Astrocyte of the spinal cord (primary cell): ENCODE measurements at places on chromosomes 5 and 9.

DNA sequence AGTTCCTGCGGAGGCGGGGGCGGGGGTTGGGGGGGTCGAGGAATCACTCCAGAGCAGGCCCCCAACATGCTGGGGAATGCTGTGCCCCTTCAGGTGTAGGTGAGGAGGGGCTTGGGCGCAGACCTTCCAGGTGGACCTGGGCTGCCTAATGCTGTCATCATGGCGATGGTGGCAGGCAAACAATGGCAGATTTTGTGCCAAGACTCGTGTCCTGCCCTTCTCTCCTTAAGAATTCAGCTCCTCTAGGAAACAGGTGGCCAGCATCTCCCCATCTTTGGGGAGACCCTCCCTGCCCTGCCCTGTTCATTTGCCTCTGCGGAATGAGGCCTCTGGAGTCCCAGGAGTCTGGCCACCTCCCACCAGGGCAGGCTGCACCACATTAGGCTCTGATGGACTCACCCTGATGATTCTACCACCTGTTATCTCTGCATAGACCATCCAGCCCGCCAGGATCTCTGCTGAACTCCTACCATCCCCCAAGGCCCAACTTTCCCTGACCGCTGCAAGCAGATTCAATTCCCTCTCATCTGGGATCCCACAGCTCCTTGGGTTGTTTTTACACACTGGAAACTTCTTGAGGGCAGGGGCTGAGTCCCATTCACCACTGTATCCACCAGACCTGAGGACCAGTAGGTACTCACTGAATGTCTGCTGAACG is 10.9 kb upstream of the SLC25A51 start:
- no peak for DNase-seq

GRCh38 chr5:115320006-115320405 is 23.6 kb upstream of the CCDC112 start:
- DNase-seq, result no peak

DNA sequence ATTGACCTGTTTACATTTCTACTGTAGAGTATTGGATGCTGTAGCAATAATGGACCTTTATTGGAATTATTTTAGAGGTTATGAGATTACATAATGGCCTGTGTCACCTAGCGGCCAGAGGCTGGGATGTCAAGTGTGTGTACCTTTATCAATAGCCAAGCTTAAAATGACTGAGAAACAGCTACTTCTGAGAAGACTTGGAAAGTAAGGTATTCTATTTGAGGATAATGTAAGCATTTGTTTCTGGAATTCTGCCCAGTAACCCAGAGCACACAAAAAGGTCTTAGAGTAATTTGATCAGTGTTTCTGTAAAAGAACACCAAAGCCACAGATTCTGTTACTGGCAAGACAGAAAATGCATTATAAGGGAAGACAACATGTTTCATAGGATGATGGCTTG is 116.8 kb downstream of the MACIR start:
- peak; percentile 88 for DNase-seq

- no peak for DNase-seq
These were observed 47.0 kb upstream of the SEMA6A start for GRCh38 chr5:116621599-116621998.

- DNase-seq, result no peak
These were observed 77.8 kb downstream of the RALGPS1 start for GRCh38 chr9:126992427-126992826.

- DNase-seq, result peak; percentile 64
These were observed 21.9 kb downstream of the DEPDC1B start for GRCh38 chr5:60677850-60678664.

DNA sequence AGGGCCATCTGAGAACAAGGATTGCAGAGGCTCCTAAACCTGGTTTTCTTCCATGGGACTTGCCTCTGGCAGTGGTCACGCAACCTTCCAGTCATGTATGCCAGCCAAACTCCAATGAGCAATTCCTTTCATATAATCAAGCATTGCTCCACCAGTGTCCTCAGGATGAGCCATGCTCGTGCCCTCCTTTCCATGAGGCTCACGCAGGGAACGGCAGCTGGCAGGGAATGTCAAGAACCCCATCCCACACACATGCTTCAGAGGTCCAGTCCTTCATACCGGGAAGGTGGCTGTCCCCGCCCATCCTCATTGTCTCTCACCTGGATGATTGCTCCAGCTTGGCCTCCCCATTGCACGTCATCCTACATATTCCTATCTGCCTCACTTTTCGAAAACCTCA is 13.4 kb upstream of the ZBTB34 start:
- no peak for DNase-seq

- no peak for DNase-seq
These were observed 10.9 kb upstream of the PCDHB1 start for GRCh38 chr5:141040093-141040770.

DNA sequence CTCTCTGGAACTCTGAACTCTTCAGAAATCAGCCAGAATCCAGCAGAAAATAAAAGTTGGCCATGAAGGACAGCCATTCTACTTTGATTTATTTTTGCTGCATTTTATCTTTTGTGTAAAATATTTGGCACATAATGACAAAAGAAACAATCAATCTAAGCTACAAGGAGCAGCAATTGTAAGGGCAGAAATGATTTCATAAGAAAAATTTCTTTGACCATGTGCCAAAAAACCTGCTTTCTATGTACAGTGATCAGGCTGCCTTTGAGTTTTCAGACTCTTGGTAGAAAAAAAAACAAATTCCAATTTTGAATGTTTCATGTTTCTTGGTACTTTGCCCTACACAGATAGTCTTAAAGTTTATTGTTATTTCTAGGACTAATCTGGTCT is 69.8 kb upstream of the SLC1A3 start:
- peak; percentile 10 for DNase-seq

GRCh38 chr5:180143656-180144364 is 65.2 kb downstream of the RASGEF1C start:
- no peak for DNase-seq

DNA sequence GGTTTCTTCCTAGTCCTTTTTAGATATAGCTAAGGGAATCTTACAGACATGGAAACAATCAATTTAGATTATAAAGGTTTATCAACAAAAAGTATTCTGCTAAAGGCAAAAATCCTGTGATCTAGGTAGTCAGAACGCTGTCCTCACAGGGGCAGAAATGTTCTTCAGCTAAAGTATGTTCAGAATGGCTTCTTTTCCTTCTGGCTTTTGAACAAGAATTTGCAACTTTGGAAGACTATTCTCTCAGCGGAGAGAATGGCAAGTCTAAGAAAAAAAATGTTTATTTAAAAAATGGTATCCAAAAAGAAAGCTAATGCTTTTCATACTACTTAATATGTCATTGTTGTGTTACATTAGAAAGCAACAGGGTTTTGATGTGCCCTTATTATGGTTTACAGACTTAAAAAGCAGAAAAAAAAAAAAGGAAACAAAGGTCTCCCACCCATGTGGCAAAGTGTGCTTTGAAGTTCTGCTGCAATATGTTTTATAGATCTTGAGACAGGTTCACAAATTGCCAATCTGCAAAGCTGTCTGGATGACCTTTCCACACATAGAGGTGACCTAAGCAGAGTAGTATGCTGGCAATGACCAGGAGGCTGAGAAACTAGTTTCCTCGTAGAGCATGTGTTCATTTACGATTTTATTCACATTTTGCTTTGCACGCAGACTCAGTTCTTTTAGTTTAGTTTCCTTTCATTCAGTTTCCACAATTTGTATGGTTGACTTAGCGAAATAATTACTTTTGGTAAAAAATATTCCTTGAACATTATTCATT is 45.1 kb upstream of the PJA2 start:
- peak; percentile 57 for DNase-seq

DNA sequence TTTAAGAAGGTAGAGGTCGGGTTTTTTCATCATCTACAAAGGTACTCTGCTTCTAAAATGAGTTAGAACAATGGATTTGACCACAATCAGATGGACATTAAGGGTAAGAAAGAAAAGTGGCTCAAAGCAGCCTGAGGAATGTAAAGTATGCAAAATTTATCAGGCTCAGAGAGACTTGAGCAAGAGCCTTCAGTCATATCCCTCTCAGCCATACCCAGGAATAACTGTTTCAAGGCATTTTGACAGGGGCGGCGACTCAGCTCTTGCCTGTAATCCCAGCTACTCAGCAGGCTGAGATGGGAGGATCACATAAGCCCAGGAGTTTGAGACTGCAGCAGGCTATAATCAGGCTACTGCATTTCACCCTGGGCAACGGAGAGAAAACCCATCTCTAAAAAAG is 38.8 kb upstream of the ANXA2R start:
- DNase-seq, result peak; percentile 55

DNA sequence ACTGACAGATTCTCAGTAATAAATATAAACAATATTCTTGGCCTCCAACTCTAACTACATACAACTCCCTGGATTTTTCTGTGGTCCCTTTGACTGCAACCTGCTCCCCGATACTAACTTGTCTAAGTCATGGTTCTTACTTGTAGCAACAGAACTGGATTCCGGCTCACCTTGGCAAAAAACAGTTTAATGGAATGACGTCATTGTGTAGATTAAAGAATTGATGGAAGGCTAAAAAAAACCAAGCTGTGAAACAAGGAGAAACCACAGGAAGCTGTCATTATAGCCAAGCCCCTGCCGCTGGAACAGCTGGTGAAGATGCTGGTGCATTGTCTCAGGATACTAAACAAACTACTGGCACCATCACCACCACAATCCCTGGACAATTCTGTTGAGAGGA is 11.4 kb upstream of the ADAMTS19 start:
- DNase-seq, result no peak

DNA sequence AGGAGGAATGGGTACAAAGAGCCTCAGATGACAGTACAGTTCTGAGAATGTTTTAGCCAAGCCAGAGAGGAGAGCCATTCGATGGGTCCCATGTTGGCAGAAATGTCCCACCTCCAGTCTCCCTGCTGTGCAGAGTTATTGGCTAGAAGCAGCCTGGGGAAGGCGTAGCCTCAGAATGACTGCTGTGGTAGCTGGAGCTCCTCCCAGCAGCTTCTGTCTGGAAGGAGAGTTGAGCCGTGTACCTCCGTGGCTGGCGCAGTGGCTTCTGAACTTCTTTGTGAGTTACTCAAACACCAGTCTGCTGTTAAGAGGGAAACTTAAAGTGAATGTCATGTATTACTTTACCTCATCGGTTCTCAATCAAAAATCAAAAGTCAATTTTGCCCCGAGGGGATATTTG is 193.3 kb upstream of the SNX2 start:
- DNase-seq, result no peak

DNA sequence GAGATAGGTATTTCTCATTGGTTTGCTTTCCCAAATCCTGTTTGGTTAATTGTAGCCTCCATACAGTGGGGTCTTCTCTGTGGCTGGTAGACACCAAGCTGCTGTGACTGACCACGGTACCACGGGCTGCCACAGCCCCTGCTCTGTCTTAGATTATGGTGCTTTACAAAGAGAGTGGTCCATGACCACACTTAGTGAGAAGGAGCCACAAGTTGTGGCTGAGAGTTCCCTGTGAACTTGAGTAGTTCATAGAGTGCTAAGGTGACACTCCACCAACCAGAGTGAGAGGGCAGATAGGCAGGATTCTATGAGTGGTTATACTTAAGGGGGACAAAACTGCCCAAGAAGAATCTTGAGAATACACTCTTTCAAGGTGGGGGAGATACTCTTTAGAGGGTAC is 25.8 kb upstream of the ZBTB34 start:
- DNase-seq, result no peak

- DNase-seq, result peak; percentile 77
These were observed 52.5 kb downstream of the JADE2 start for GRCh38 chr5:134577796-134578577.

DNA sequence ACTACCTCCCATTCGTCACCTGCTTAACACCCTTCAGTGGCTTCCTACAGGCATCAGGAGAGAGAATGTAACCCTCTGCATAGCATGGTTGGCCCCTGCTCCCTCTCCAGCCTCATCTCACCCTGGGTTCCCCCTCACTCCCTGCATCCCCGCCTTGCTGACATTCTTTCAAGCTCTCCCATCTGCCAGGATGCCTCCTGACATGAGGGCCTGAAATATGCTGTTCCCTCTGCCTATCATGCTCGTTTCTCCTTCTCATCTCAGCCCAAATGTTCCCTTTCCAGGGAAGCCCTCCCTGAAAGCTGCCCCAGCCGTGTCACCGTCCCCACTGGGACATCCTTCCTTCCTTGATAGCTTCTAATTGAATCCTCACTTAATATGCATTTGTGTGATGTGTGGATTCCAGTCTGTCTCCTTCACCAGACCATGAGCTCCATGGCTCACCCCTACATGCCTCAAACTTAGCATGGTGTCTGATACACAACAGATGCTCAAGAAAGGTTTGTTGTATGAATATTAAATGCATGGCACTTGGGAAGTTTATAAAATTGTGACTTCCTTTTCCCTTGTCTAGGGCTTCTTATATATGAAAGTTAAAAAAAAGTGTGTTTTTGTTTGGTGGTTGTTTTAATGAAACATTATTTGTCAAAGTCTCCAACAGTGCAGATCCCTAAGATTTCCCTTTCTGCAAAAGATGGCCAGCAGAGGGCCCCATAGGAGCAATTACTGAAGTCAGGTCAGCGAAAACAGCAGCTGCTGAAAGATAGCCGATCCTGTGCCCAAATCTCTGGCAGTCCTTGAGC is 7.3 kb upstream of the C5orf58 start:
- peak; percentile 66 for DNase-seq

DNA sequence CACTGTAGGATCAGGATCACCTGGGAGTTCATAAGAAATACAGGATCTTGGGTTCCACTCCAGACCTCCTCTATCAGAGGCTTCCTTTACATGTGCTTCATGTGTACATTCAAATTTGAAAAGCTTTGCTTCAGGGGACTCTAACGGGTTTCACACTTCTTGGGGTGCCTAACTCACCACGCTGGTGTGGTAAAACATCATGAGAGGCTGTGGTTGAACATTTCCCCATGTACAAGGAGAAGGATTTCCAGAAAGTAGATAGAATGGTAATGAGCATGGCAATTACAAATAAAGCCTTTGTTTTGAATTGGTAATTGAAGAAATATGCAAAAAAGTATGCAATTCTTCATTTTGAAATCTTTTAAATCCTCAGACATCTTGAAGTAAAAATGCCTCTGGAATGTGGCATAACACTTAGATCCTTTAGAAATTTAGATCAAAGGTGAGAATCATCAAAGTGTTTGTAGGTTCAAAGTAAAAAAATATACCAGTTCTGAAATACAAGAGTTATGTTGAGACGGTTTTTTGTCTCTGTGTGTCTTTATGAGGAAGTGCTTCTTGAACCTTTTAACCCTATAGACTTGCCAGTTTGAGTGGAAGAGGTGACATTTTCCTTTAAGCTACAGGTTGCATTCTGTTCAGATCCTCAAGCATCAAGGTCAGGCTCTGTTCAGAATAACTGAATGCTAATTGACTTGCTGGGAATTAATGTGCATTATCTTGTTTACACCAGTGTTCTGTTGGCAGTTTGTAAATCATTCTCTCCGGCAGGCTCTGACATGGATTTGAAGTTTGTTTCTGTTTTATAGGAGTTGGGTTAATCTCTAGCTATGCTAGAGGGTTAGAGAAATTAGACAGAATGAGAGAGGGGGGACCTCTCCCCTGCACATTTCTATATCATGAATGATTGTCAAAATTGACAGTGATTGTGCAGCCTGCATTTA is 415.3 kb downstream of the MAN2A1 start:
- DNase-seq, result no peak

GRCh38 chr5:219991-220390 is 1.9 kb downstream of the SDHA start:
- DNase-seq, result no peak
